ENCODE measurements at places on chromosomes 7 and 10. TPM values are rescaled to one million over a fixed set of nuclear protein-coding genes. Genes with fewer than 3 reads are reported as not detected.

GRCh38 chr7:50656141-50656895, 91.1 kb upstream of the DDC start:
- no peak overlapping the region for H3K27ac ChIP-seq
- H3K27me3 ChIP-seq, result no peaks in the 10 kb centered on the region
- H3K36me3 ChIP-seq, result peaks cover 72% of the 10 kb centered on the region
- no peak overlapping the region for H3K4me3 ChIP-seq
- peak; percentile 27 for DNase-seq
- H3K4me1 ChIP-seq, result no peaks in the 10 kb centered on the region

GRCh38 chr7:55277916-55278315, 87.2 kb upstream of the LANCL2 start:
- no peak overlapping the region for H3K4me3 ChIP-seq
- no peaks in the 10 kb centered on the region for H3K36me3 ChIP-seq
- no peak for DNase-seq
- no peaks in the 10 kb centered on the region for H3K27me3 ChIP-seq

GRCh38 chr10:8998751-8999150, 944.3 kb downstream of the GATA3 start:
- no peak overlapping the region for H3K4me3 ChIP-seq
- DNase-seq, result no peak
- no peaks in the 10 kb centered on the region for H3K36me3 ChIP-seq
- H3K27me3 ChIP-seq, result no peaks in the 10 kb centered on the region
- H3K4me1 ChIP-seq, result no peaks in the 10 kb centered on the region

Gene KCP
- total RNA-seq, result 19.5 TPM

Gene CCL24
- total RNA-seq, result not detected

Data from endodermal cell (in vitro differentiated cells).